CD4-positive, alpha-beta T cell (primary cell): ENCODE measurements at places on chromosomes 3 and 15.
A peak's percentile ranks its signal among the peaks of the same experiment; 100 is the strongest.

DNA sequence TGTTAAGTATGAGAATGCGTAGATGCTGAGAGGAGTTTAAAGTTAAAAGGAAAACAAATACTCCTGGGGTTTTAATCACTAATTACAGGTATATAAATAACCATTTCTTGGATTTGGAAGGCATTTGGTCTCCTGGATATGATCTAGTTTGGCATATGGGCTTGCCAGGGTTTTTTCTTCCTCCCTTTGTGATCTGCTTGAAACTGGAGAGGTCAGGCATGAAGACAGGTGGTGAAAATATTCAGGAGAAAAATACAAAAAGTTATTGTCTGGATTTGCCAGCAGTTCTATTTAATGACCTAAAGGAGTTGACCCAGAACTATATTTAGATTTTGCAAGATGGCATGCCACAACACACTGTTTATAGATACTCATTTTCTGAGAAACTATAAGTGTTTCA is 136.3 kb downstream of the DIPK2A start:
- DNase-seq, result no peak

DNA sequence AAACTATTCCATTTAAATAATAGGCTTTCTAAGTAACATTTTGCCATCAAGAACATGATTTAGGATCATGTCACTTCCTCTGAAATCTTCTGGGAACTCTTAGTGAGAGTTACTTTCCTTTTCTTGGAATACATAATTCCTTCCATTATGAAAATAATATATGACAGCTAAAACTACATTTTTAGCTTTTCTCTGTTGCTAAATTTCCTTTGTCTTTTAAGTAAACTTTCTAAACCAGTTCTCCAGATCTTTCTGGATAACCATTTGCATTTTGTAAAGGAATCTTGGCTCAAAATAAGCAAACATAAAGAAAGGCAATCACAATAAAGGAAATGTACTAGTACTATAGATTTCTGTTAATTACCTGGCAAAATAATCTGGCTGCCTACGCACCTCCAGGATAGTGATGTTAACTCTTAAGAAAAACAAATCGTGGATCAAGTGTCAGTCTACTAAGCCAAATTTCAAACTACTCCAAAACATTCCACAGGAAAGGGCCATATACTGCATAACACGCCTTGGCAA is 165.7 kb downstream of the ZNF385D start:
- DNase-seq, result no peak

DNA sequence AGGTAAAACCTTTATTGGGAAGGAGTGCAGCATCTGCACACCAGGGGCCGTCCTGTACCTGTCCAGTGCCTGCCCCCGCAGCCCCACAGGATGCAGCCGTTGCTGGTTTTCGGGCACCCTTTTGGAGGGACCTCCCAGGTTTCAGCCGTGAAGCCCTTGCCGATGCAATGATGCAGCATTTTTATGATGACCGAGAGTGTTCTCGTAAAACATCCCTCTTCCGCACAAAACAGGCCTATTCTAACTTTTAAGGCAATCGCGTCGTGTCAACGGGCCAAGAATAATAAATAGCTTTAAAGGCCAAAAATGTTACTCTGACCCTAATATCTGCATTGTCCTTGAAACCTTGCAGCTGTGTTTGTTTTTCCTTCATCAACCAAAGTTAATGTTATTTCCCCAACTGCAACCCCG is 126.1 kb downstream of the LRRK1 start:
- DNase-seq, result no peak

GRCh38 chr3:71129611-71130431 is 453.7 kb downstream of the FOXP1 start:
- DNase-seq, result peak; percentile 19

DNA sequence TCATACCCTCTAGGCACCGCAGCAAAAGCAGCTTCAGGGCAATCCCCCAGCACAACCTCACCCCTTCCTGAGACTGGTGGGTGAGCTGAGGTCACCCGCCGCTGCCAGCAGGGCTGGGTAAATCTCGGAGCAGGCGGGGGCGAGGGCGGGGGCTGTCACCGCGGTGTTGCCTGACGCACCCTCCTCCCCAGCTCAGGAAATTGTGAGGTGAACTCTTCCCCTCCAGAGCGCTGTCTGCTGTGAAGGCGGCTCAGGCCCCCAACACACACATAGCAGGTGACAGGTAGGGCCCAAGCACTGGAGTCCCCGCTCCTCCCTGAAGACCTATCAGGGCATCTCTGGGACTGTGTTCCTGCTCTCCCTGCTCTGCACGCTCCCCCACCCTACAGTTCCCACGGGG is 30.2 kb upstream of the FURIN start:
- peak; percentile 85 for DNase-seq
